SK-MEL-5 (cell line): ENCODE measurements at places on chromosomes 5 and 9. TPM values are rescaled to one million over a fixed set of nuclear protein-coding genes. Genes with fewer than 3 reads are reported as not detected.

GRCh38 chr5:16140417-16140816 is 39.2 kb downstream of the MARCHF11 start:
- no peak for DNase-seq

GRCh38 chr9:74771262-74771585 is 116.5 kb downstream of the TRPM6 start:
- DNase-seq: no peak

DNA sequence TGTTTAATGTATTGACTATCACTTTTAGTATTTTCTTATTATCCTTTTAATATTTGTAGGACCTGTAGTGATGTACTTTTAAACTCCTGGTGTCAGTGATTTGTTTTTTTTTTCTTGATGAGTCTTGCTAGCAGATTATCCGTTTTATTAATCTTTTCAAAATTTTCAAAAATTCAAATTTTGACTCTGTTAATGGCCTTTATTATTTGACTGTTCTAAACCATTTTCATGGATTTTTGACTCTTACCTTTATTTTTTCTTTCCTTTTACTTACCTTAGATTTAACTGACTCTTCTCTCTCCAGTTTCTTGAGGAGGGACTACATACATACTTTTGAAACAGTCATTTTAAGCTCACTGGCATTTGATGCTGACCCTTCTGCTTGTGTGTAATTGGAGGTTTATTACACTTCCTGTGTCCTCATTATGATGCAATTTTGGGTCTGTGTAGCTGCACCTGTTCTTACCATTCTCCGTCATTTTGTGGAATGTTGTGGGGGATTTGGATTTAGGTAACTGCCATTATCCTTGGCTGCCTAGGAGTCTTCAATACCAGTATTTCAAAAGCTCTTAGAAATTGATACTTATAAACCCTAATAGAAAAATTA is 32.0 kb upstream of the EXOC3 start:
- no peak for DNase-seq

GRCh38 chr9:70635790-70636189 is 221.3 kb upstream of the KLF9 start:
- peak; percentile 100 for DNase-seq

DNA sequence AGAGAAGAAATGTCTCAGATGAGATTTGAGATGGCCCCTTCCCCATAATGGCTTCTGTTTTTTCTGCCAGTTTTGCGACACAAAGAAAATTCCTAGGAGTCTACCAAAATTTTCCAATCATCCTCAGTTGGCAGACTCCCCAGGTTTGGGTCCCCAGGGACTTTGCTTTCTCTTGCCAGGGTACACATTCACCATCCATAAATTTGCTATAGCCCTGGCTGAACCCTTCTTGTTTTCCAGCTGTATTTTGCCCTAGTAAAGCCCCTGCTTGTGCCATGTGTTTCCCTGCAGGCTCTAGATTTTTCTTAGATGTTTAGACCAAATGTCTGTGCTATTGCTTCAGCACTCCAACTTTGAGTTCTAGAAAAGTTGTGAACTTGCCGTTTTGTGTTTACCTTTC is 283.2 kb downstream of the ANXA1 start:
- DNase-seq: no peak

EPB41L4A gene
- total RNA-seq: 0.42 and 1.7 TPM in 2 replicates

GRCh38 chr5:90119531-90119971 is 290.0 kb downstream of the CETN3 start:
- DNase-seq: no peak

C9orf153 gene
- total RNA-seq: 0.98 TPM in 1 of 2 replicates, not detected in the other

NRARP gene
- total RNA-seq: 0.50 and 0.67 TPM in 2 replicates

GRCh38 chr5:93289942-93290341 is 291.1 kb downstream of the NR2F1-AS1 start:
- peak; percentile 9 for DNase-seq

IL12B gene
- not detected in 2 replicates for total RNA-seq

SNX24 gene
- 12.9 and 18.8 TPM in 2 replicates for total RNA-seq

GRCh38 chr9:128149951-128150593 is 819 bp downstream of the LCN2 start:
- DNase-seq: no peak

GRCh38 chr9:93536874-93537273 is 39.5 kb upstream of the PHF2 start:
- no peak for DNase-seq
